ENCODE measurements at places on chromosomes 16 and 17.
A peak's percentile ranks its signal among the peaks of the same experiment; 100 is the strongest.

DNA sequence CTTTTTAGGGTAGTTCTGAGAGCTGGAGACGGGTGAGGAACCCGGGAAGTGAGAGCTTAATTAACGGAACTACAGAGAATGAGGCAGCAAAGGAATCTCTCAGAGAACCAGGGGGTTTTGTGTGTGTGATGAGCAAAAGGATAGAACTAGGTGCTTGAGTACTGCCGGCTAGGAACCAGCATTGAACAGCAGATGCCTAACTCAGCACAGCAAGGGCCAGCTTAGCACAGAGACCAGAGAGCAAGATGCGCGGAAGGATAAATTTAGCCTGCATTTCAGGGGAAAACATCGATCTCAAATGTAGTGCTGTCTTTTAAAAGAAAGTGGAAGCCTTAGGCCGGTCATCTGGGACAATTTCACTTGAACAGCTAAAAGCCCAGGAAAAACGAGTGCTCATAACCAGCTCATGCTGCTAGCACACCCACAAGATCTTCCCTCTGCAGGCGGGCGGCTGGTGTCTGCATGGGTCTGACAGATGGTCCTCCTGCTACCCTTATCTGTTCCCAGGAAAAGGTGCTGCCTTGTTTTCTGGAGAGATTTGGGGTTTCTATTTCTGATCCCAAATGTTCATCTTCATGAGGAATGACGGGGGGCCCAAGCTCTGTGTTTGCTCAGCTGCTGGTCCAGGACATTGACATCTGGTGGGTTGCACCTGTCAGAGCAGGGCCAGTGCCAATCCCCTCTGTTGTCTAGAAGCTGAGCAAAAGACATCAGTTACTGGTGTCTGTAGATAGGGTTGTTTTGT, 103.9 kb downstream of the SOCS1 start:
- DNase-seq, result no peak

GRCh38 chr17:39036009-39036408, 68.8 kb upstream of the FBXO47 start:
- no peak for DNase-seq

DNA sequence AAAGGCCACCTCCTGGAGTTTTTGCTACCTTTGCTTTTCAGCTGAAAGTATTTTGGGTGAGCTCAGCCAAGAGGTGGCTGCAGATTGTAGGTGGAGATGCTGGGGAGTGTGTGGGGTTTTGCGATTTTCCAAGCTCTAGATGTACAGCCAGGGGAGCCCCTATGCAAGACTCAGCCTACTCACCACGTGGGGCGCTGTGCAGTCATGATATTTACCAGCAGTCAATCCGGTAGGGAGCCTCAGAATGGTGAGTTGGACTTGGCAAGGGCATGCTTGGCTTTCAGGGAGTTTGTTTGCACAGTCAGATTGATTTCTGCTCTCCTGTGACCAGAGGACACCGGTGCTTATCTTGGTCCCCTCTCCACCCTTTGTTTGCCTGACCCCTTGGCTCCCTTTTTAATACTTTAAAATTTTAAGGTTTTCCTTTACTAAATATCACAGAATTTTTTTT, 175.3 kb downstream of the UTP18 start:
- no peak for DNase-seq

DNA sequence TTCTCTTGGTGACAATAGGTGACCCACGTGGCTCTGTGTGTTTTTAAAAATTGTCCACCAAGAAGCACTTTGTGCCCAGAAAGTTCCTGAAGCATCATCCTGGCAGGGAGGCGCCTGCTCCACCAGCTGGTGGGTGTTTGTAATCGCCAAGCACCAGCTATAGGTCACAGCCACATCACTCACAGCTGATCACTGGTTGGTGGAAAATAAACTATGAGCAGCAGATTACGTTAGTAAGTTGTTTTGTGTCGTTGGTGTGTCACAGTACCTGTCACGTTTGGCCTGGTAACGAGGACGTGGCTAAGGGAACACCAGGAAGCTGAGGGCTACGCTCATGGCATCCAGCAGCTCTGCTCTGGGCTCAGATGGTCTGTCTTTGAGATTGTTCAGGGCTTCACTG, 10.1 kb downstream of the MRM3 start:
- no peak for DNase-seq

DNA sequence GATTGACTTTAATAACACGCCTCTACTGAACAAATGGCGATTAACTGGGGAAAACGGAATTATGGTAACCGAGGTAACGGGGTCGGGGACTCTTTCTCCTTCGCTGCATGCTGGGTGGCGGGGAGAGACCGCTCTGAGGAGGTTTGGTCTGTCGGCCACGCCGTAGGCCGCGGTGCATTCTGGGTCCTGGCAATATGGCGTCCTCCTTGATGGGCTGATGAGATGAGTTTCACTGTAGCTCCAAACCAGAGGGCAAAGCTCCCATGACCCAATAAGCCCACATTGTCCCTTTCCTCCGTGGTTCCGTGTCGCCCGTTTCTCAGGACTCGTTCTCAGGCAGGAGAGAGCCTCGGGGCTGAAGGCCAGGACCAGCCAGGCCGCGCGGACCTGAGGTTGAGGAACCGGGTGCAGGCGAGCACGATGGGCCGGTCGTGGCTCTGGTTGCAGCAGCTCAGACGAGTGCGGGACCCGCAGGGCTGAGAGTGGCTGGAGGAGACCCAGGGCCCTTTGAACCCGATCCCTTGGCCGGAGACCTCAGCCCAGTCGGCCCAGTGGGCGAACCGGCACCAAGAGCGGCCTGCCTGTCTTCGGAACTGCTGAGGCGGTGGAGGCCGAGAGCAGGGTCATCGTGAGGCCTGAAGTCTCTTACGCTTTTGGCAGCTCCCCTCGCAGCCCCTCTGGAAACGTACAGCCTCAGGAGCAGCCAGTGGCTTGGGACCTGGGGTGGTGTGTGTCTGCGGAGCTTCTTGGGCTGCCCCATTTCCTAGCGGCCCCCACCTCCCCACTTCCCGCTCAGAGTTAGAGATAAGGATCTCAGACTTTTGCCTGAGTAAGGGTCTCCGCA, at the start of gene RPTOR:
TSS of gene RPTOR (plus strand) at position 184 of the 844 bp plus-strand sequence. CDS start 792 bp downstream, outside the sequence.
- peak; percentile 78 for DNase-seq

- no peak for DNase-seq
Observed at GRCh38 chr17:50871364-50871763, 5.2 kb upstream of the TOB1 start.

DNA sequence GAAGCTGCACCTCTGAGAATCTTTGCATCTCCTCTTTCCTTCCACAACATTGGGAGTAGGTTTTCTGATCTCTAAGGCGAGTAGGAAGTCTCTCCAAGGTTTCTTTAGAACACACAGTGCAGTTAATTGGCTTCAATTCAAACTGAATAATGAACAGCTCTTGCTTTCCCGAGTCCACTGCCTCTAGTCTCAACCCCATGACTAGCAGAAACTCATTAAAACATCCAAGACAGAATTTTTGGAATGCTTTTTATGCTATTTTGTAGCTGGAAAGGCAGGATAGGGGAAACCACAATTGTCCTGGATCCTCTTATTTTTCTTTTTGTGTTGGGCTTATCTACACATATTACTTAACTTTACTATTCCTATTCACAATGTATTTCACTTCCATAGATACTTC, 206.6 kb downstream of the CDH8 start:
- no peak for DNase-seq

- no peak for DNase-seq
Observed at GRCh38 chr17:37485938-37486570, 3.6 kb upstream of the DUSP14 start.

DNA sequence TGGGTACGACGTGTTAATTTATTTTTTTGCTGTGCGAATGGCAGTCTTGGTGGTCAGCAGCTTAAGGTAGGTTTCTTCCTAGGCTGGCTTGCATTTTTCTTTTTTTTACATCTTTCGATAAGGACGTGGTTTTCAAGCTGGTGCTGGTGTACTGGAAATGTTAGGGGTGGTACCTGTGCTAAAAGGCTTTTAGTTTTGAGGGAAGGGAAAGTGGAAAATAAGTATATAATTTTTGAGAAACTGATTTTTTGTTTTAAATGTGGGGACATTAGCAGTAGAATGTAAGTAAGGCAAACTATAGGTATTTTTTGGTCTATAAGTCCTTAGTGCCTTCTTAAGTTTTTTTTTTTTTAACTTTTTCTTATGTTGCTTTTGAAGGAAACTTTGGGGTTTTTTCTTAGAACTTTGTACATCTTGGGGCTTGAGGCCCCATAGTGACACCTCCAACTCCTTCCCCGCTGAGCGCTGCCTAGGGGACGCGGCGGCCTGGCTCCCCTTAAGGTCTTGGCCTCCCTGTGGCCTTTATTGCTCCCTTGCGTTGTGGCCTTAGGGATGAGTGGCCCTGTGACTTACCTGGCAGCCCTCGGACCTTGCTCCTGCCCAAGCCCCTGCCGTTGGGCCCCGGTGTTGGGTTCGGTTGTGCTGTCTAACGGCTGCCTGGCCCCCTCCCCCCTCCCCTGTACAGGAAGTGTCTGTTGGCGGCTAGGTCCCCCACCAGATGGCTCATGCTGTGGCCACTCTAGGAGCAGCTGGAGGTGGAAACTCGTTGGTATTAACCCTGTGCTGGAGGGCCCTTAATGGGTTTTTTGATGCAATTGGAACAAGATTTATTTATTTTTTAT, 88.0 kb upstream of the RPRML start:
- peak; percentile 59 for DNase-seq

GRCh38 chr16:10552998-10553491, 27.4 kb downstream of the EMP2 start:
- no peak for DNase-seq

- DNase-seq, result no peak
Observed at GRCh38 chr16:67378642-67379041, 14.7 kb downstream of the TPPP3 start.

GRCh38 chr17:58334661-58335060, 6.1 kb upstream of the TSPOAP1 start:
- no peak for DNase-seq

- DNase-seq, result no peak
Observed at GRCh38 chr17:68004201-68004600, 7.9 kb upstream of the C17orf58 start.

- DNase-seq, result no peak
Observed at GRCh38 chr17:69715656-69716055, 301.2 kb downstream of the MAP2K6 start.
